ENCODE measurements at places on chromosomes 5 and 9.

DNA sequence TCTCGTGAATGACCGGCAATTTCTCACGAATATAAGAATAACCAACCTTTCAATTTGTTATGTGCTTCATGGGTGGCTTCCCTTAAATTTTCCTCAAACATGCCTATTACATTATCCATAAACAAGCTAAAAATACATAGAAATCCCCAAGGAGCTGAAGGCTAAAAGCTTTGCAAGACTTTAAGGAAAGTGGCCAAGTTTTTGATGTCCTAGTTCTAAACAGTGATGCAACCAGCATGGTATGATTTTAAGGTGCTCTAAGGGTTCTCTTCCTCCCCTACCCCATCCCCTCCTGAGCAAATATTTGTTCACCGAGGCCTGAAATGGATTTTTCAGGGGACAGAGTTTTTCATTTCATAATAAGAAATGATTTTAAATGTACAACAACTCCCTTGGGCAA is 79.8 kb downstream of the RGS7BP start:
- no peak for DNase-seq

DNA sequence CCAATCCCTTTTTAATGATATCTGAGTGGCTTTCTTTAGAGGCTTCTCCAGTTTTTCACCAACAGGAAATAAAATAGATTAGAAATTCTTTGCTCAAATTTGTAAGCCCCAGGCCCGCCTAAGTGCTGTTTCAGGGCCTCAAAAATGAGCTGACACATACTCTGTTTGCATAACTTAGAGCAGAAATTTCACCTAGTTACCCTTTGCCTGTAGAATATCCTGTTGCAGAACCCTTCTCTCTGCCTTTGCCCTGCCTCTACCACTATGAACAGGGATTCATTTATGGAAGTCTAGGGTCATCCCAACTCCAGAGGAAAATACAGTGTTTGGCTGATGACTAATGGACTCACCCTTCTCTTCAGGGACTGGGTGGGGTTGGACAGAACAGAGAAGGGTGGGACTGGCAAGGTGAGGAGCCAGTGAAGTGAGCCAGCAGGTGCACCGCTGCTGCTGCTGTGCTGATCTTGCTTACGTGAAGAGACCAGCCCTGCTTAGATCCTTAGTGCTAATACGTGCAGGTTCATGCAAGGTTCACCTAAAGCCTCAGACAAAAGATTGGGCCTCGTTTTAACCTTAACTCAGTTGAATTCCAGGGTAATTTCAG is 22.8 kb downstream of the OSTF1 start:
- peak; percentile 79 for DNase-seq

DNA sequence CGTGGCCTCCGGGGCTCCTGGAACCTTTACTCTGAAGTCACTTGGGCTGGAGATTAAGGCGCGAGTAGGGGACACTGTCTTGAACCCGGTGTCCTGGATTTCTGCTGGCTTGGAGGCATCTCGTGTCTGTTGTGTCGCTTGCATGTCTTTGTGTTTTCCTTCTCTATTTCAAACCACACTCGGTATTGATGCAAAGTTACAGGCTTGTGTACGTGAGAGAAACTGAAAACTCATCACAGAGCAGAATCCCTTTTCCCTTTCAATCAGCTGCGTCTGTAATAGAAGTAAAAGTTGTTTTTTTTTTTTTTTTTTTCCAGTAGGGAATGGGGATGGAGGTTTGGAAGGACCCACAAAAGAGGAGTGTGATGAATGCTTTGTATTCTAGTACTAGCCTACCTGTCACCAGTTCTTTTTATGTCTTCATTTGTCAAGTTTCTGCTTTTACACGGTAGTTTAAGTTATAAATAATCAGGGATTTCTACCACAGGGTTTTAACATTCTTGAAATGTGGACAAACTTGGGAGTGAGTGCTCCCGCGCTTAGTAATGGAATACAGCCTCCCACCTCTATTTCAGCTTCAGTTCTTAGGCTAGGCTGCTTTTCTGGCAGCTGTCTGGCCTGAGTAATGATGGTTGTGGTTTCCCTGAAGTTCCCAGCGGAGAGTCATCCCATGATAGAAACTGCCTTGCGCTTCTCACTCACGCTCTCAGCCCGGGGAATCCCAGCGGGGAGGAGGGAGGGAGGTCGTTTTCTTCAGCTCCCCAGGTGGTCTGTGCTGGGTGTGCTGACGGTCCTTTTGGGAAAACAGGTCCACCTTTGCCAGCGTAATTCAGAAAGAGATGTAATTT is 763 bp downstream of the TJP2 start:
- no peak for DNase-seq

- no peak for DNase-seq
Observed at GRCh38 chr5:14739538-14739937, 75.0 kb downstream of the OTULIN start.

DNA sequence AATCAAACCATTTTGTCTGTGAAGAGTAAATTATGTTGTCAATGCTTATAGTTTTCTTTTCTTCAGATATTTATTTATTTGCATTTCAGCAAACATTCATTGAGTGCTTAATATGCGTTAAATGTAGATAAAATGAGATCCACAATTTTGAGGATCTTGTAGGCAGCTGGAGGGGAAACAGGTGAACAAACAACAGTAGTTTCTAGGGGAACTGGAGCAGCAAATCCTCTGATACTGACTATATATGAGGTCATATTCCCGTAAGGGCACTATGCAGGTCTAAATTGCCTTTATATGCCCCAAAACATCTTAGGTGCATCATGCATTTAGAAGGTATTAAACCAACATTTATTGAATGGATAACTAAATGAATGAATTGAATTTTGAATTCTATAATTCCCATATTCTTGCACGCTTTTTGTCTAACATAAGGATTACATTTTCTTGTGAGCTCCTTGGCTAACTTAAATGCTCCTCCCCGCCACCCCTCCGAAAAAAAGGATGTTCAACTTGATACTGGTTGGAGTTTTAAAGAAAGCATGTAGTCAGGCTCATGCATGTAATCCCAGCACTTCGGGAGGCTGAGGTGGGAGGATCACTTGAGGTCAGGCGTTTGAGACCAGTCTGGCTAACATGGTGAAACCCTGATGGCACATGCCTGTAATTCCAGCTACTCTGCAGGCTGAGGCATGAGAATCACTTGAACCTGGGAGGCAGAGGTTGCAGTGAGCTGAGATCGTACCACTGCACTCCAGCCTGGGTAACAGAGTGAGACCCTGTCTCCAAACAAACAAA is 299.8 kb downstream of the TMEM38B start:
- no peak for DNase-seq

DNA sequence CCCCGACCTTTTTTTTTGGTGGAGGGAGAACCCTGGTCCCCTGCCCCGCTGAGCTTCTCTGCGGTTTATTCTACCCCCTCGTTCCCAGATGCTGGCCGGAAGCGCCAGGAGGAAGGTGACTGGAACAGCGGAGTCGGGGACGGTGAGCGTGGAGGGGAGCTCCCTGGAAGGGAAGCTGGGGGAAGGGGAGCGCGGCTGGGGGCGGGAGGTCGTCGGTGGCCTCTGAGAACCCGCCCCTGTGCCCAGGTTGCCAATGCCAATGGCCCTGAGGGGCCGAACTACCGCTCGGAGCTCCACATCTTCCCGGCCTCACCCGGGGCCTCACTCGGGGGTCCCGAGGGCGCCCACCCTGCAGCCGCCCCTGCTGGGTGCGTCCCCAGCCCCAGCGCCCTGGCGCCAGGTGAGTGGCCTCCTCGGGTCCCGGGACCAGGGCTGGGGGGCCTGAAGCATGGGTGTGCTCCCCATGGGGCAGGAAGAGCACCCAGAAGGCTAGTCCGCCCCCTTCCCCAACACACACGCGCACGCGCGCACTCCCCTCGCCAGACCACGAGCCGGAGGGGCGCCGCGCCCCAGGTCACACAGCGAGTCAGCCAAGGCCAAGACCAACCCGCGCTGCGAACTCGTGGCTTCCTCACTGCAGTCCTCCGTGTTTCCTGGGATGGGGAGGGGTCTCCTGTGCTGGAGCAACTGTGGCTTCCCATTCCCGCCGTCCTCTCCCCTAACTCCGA is 10.6 kb downstream of the MYOZ3 start:
- no peak for DNase-seq

DNA sequence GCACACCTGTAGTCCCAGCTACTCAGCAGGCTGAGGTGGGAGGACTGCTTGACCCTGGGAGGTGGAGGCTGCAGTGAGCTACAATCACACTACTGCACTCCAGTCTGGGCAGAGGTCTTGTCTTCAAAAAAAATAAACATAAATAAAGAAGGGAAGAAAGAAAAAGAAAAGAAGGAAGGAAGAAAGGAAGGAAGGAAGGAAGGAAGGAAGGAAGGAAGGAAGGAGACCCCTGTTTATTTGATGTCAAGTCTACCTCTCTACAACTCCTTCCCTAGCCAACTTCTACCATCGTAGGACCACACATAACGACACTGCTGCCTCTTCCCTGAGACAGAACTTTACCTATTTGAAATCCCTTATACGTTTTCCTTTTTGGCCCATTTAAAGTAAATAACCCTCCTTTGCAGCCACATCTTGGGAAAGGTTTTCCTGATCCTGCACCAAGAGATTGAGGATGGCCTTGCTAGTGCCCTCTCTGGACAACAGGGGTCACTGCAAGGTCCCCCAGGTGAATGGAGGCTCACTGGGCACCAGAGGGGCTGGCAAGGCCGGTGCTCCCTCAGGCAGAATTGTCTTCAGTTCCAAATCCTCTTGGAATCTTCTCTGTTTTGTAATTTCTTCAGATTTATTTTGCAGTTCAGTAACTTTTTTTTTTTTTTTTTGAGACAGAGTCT is 10.5 kb downstream of the RPS14 start:
- DNase-seq: no peak

GRCh38 chr5:23864786-23865185 is 357.4 kb downstream of the PRDM9 start:
- DNase-seq: no peak

DNA sequence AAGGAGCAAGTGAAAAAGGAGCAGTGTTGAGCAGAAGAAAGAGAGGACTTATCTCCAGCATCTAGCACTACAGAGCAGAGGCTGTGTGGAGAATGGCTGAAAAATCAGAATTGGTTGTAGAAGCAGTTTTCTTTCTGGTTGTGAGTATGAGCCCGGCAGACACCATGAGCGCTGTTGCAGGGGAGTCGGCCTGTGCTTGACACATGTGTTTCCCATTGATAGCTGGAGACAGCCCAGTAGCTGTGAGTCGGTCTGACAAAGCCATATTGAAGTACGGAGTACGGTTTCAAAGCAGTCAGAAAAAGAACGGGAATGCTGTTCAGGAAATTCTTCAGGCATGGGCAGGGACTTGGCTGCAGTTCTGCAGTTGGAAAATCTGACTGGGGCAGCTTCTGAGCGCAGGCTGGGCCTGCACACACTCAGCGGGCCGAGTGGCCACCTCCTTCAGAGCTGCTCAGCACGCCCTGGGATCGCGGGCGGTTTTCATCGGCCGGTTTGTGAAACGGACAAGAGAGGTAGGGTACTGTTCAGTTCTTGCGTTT is at the start of gene SGCD:
Gene SGCD (plus strand): TSS at position 447 of the 542 bp plus-strand sequence.
- peak; percentile 26 for DNase-seq

GRCh38 chr9:13158986-13159385 is 120.5 kb downstream of the MPDZ start:
- no peak for DNase-seq

GRCh38 chr5:36558641-36559040 is 47.8 kb upstream of the SLC1A3 start:
- no peak for DNase-seq

DNA sequence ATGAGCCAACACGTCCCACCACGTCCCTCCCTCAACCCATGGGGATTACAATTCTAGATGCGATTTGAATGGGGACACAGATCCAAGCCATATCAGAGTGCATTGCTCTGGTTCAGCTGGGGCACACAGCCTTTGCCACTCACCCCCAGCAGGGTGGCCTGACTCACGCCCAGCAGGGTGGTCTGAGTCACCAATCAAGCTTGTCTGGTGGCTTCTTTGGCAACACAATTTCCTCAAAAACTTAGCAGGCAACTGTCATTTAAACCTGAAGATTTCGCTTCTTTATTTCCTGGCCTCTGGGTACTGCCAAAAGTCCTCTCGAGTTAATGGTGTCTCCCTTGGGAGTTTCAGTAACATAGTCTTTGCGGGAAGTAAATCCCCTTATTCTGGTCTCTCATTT is 16.3 kb upstream of the SEMA5A start:
- DNase-seq: no peak

DNA sequence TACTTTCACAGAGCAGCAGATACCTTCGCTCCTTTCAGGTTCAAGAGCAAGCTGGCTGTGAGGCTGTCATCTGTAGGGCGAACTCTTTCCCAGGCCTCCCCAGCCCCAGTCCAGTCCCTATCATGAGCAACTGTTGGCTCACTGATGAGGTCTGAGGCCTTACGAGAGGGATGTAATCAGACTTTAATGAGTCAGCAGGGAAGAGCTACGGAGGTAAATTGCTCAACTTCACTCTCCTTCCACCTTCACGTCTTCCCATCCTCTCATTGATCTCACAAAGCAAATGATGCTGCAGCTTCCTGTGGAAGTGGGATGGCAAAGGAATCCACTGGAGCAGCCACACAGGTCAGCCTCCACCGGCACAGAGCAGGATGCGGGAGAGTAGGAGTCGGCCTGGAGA is 130.7 kb upstream of the TBCA start:
- DNase-seq: no peak

GRCh38 chr9:113524468-113524867 is 60.9 kb downstream of the RGS3 start:
- peak; percentile 81 for DNase-seq

DNA sequence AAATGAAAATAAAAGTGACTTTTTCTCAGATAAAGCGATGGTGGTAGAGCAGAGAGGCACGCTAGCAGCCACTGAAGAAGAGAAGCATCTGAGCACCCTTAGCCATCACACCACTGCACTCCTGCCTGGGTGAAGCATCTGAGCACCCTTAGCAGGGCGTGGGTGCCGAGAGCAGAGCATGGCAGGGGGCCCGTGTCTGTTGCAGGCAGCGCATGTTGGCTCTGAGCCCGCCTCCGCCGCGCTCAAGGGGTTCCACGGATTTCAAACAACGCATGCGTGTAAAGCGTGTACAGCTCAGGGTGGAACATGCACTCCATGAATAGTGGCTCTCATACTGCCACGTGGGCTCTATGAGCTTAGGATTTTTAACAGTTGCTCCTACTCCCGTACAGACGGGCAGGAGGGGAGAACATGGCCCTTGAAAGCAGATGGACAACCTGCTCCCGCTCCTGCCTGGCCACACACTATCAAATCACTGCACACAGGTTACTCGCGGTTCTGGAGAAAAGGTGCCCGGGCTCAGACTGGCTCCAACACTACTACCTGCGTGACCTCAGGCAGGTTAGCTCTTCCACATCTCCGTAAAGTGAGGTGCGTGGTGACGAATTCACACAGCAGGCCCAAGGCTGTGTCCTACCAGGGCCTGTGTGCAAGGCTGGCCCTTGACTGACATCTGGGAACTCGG is 12.1 kb downstream of the LRRC14B start:
- no peak for DNase-seq

- no peak for DNase-seq
Observed at GRCh38 chr9:89537166-89537565, 39.3 kb upstream of the SEMA4D start.
